ENCODE measurements at places on chromosomes 11 and 22.

DNA sequence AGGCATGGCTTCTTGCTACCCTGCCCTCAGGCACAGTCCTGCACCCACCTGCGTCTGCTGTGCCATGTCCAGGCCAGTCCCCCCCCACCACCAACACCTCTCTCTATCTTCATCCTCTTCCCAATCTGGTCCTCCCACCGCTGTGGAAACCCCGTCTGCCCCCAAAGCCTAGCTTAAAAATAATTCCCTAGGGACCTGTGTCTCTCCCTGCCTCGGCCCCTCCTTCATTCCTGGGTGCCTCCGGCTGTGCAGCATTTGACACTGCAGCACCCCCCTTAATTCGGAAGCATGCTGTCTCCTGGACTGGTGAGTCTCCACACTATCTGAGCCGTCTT lies 2.5 kb upstream of the ASCL2 start:
- DNase-seq: no peak

DNA sequence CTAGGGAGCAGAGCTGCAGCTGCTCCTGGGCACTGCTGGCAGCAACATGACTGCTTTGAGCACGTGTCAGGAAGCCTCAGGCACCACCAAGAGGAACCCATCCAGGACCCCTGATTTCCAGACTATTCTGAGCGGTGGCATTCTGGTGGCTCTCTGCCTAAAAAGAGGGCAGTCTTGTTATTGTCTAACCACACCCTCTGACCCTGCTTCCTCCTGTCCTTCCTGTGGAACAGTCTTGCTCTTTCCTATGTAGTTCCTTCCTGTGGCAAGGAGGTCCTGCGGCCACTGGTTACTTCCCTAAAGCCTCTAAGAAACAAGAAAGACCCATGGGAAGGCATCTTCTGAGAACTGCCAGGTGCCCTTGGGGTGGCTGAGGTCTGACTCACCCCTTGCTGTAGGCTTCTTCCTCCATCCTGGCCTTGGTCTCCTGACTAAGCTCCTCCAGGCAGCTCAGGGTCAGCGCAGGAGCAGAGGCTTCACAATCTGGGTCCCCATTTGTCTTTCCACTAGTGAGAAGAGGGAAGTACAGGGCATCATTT lies 13.1 kb upstream of the LYVE1 start:
- peak; percentile 97 for DNase-seq

- no peak for DNase-seq
Measured at GRCh38 chr11:64684357-64684756, 38.6 kb downstream of the NRXN2 start.

DNA sequence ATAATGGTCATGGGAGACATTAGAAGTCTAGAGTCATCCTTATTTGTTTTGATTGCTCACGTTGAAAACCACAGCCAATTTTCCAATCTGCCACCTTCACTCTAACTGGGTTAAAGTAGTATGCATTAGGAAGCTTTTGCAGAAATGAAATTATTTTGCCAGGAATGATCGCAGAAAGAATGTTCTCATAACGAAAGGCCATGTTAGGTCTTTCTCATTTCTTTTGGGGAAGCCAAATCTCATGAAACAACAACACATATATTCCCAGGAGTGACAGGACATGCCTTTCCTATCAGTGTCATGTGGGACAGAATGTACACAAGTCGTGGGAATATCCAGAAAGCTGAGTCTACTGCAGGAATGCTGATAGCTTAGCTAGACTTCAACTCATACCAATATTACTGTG lies 386.3 kb downstream of the AASDHPPT start:
- DNase-seq: no peak

DNA sequence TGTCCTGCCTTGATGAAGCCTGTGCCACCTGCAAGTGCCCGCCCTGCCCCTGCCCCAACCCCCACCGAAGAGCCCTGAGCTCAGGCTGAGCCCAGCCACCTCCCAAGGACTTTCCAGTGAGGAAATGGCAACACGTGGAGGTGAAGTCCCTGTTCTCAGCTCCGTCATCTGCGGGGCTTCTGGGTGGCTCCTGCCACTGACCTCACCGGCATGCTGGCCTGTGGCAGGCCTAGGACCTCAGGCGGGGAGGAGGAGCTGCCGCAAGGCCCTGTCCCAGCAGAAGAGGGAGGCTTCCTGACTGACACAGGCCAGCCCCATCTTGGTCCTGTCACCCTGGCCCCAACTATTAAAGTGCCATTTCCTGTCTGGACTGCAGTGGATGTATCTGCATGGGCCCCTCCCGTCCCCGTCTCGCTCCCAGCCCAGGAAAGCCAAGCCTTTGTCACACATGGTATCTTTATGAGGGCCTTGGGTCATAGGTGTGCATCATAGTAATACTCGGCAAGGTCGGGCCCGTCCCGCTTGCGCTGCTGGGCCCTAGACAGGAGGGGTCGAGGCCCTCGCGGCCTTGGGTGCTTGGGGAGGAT lies 882 bp downstream of the FREY1 start:
- DNase-seq: no peak

GRCh38 chr11:37908219-37908548 lies 1310.1 kb upstream of the RAG2 start:
- DNase-seq: no peak

- no peak for DNase-seq
Measured at GRCh38 chr11:11620173-11620920, 1.5 kb downstream of the GALNT18 start.

GRCh38 chr11:22822203-22822602 lies 7.4 kb downstream of the SVIP start:
- DNase-seq: no peak

GRCh38 chr11:1796413-1797011 lies 32.8 kb upstream of the CTSD start:
- DNase-seq: no peak

DNA sequence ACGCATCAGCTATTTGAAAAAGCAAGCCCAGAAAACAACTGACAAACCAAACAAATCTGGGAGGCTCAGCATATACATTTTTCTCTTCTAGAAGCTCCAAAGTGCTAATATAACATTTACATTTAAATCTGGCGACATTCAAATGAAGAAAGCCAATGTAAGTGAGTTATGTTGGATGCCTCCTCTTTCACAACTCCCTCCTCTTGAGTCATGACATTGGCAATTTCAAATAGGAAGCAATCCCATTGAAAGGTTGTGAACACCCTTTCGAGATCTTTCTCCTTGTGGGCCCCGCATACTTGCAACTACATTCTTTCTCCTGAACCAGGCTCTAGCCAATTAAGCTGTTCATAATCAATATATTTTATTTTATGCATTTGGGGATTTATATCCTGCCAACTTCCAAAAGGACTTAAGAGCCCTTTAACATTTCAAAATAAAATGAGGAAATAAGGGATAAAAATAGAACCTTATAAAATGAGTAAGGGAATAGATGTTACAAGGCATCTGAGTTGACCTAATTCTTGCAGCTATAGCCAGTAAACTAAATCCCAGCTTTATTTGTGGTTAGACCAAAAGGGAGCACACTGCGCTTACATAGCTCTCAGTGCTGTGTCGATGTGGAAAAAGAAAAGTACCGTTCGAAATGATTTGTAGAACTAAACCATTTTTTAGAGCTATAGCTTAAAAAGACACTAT lies 129.5 kb upstream of the SESN3 start:
- DNase-seq: peak; percentile 62

GRCh38 chr11:24155792-24156191 lies 341.1 kb upstream of the LUZP2 start:
- DNase-seq: no peak

GRCh38 chr11:888310-889212 lies 22.0 kb downstream of the CHID1 start:
- DNase-seq: no peak

DNA sequence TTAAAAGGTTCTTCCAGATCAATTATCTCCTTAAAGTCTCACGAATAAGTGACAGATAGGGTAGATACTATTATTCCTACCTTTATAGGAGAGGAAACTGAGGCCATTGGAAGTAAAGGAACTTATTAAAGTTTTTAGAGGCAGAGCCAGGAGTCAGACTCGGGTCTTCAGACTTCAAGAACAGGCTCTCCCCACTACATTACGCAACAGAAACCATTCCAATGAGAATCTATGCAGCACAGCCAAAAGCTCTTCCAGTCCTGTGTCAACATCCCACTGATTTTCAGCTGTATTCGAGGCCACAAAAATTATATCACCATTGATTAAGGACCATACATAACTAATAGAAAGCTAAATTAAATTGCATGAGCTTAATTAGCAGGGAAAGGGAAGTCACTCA lies 77.4 kb downstream of the RELT start:
- no peak for DNase-seq

DNA sequence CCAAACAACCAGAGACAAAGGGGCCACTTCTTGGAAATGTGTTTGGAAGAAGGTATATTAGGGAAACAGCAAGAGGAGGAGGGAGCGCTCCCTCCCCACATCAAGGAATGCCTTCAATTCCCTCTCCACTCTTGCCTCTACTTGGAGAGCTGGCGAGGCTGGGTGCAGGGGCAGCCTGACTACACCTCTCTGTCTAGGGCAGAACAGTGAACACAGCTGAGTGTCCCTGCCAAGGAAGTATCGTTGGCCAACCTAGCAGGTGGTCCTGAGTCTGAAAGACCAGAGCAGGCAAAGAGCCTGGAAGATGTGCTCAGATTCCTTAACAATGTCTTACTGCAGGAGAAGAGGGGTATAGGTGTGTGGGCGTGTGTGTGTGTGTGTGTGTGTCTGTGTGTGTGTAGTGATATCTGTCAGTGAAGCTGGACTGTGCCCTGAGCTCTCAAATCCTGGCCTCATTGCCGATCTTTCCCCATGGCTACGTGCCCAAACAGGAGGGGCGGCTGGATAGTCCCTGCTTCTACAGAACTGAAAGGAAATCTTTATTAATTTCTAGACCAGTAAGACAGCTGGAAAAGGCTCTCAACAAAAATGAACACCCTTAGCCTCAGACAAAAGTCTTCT lies 46.8 kb downstream of the PAMR1 start:
- no peak for DNase-seq

DNA sequence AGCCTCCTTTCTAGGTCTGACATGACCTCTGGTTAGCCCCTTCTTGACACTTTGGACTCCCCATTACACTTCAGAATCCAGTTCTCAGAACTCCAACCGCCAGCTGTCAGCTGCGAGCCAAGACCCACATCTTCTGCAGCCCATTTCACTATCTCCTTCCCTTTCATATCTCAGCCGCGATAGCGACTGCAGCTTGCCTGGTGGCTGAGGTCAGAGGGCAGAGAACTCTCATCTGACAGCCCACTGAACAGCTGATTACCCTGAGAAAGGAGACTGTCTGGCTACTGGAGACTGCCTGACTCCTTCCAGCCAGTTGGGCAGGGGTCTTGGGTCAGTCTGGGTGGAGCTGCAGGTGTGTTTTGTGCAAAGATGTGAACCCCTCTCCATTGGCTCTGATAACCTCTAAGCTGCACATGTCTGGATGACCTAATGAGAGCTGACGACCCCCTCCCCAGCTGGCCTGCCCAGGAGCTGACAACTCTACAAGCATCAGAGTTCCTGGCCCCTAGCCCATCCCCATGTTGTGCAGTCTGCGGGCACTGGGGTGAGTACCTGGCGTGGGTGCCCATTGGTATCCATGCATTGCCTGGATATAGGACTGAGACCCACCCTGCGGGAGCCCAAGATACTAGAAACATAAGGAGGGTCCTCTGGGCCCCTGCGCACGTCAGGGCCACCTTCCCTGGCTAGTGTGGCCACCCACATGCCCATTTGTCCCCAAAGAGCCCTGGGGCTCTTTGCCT lies 1.1 kb downstream of the CHRM1 start:
- DNase-seq: no peak

Measured in AML-193 (cell line).